Activated CD4-positive, alpha-beta T cell treated with anti-CD3 and anti-CD28 coated beads, Interleukin-10, Interleukin-2, amounts not matched to agents 100 ng/mL and 50 ng/mL, durations not matched to agents 16 hours and 8 hours (primary cell): ENCODE measurements at places on chromosomes 7 and 10.
A peak's percentile ranks its signal among the peaks of the same experiment; 100 is the strongest.

- peak; percentile 17 for DNase-seq
Observed at GRCh38 chr10:470339-471003, 219.0 kb downstream of the DIP2C start.

DNA sequence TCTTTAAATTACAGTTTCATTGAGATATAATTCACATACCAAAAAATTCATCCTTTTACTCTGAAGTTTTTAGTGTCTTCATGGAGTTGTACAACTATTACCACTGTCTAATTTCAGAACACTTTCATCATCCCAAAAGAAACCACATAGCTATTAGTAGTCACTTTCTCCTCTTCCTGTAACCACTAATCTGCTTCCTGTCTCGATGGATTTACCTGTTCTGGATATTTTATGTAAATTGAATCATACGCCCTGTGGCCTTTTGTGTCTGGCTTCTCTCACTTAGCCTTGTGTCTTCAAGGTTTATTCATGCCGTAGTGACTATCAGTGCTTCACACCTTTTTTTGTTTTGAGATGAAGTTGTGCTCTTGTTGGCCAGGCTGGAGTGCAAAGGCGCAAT lies 135.5 kb downstream of the DOCK1 start:
- no peak for DNase-seq

DNA sequence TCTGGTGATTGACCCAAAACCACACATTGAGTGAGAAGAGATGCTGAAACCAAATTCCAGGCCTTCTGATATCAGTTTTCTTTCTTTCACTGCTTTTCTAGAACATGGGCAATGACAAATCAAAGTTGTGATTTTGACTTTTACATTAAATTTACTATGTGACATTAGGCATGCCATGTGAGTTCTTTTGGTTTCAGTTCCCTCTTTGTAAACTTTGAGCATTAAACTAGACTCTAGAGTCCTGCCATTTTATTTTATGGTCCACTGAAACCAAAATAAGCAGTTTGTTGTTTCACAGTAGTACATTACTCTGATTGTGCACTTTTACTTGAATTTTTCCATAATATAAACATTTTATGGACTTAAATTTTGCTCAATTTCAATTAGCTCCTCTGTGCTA lies 381.1 kb upstream of the SEMA3D start:
- no peak for DNase-seq

DNA sequence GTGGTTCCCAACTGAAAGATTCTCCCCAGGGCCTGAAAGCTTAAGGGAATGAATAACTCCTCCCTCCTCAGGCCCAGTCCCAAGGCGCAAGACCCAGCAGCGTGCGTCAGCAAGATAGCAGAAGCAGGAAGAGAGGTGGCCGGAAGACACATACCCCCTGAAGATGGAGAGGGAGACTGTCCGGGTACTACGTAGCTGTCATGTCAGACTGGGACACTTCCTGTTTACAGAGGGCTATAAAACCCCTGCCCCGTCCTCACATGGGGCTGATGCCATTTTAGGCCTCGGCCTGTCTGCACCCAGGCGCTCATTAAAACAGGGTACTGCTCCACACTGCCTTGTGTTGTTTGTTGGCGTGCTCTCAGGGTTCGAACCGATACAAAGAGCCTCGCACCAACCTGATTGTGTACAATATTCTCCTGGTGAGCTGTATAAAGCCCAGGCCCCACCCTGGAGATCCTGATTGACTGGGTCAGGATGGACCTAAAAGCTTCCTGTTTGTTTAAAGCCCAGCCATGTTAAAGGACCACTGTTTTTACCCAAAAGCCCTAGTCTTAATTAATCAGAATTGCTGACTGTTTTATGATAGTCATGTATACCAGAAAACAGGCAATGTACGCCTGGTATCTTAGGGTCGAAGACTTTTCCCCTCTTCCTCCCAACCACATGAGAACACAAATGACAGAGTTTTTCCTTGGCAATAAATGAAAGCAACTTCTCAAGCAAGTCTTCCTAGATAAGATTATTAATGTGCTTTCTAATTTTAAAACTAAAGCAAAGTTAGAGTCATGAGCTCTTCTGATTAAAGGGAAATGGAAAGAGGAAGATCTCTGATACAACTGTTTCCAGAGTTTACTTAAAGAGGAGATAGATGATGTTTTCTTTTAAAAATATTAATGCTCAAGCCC lies 251.5 kb downstream of the DOCK4 start:
- no peak for DNase-seq

GRCh38 chr10:104109908-104110662 lies 11.9 kb upstream of the SFR1 start:
- DNase-seq, result peak; percentile 32

- DNase-seq, result no peak
Observed at GRCh38 chr7:86598721-86599120, 45.0 kb upstream of the GRM3 start.

- no peak for DNase-seq
Observed at GRCh38 chr7:5702876-5703571, 78.4 kb downstream of the RNF216 start.

- DNase-seq, result peak; percentile 47
Observed at GRCh38 chr10:128268015-128268722, 141.9 kb upstream of the MKI67 start.

GRCh38 chr7:2795906-2796305 lies 48.2 kb downstream of the GNA12 start:
- DNase-seq, result no peak

- peak; percentile 17 for DNase-seq
Observed at GRCh38 chr7:69696054-69696591, 97.8 kb downstream of the AUTS2 start.

DNA sequence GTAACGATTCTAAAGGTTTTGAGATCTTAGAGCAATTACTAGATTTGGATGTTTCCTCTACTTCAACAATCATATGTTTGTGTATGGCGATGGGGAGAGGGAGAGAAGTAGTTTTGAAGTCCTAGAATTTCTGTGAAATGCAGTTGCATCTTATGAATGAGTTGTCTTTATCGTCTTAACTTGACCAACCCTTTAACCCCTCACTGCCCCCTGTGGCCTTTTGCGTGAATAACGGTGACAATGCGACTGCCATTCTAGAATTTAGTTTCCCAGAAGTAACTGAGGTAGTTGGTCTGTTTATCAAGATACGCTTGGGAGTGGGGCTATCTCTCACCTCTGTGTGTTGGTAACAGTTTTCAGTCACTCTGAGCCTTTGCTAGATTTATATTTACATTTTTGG lies 204.6 kb downstream of the HDAC9 start:
- DNase-seq, result peak; percentile 10

DNA sequence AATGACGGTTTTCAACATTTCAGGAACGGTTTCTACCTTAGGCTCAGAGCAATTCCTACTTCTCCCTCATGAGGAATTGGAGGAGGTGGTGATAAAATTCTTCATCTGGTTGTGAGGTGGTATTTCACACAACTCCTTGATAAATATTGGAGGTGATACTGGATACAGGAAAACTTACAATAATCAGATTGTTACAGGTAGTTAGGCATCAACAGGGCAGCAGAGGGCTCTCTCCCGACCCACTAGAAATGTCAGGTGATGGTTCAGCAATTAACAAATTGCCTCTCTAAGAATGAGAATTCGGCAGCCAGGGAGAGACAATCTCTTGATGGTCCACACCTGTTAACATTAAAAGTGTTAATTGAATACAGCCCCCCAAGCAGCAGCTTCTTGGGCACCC lies 22.6 kb downstream of the ZNF786 start:
- no peak for DNase-seq

DNA sequence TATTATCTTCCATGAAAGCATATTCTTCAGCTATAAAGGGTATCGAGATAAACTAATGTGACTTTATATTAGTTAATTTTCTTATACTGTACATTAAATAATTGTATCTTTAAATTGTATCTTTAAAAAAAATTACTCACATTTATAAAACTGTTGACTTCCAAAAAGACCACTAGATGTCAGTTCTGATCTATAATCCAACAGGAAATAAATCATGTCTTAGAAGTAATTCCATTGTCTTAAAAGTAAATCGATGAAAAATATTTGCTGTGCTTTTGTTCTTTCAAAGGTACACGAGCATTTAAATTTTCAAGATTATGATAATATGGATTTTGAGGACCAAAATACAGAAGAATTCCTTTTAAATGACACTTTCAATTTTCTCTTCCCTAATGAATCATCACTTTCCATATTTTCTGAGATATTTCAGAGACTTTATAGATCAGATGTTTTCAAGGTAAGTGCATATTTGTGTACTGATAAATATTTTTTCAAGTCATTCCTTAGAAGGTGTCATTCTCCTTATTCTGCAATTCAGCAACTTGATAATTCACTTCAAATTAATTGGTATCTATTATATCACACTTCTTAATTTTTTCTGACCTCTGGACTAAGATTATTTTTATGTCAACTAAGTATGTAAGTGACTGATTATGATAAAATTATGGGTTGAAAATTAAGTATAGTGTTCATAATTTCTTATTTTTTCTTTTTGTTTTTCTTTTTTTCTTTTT lies 138.5 kb downstream of the CPED1 start:
- no peak for DNase-seq

DNA sequence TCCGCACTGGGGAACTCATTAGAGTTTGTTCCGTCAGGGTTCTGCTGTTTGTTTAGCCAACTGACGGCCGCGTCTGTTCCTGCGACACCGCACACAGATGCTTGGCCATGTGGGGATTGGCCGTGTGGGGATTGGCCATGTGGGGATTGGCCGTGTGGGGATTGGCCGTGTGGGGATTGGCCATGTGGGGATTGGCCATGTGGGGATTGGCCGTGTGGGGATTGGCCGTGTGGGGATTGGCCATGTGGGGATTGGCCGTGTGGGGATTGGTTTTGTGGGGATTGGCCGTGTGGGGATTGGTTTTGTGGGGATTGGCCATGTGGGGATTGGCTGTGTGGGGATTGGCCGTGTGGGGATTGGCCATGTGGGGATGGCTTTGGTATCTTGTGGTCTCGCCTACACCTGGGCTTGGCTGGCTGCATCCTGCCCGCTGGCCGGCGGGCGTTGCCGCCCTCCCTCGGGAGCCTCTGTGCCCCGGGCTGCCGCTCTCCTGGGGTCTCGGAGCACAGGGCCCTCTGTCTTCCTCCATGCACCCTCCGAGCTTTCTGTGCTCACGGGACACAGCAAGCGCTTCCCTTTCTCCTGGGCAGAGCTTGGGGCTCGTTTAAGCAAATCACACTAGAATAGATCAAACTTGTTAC lies 62.5 kb downstream of the NKX6-2 start:
- DNase-seq, result no peak

DNA sequence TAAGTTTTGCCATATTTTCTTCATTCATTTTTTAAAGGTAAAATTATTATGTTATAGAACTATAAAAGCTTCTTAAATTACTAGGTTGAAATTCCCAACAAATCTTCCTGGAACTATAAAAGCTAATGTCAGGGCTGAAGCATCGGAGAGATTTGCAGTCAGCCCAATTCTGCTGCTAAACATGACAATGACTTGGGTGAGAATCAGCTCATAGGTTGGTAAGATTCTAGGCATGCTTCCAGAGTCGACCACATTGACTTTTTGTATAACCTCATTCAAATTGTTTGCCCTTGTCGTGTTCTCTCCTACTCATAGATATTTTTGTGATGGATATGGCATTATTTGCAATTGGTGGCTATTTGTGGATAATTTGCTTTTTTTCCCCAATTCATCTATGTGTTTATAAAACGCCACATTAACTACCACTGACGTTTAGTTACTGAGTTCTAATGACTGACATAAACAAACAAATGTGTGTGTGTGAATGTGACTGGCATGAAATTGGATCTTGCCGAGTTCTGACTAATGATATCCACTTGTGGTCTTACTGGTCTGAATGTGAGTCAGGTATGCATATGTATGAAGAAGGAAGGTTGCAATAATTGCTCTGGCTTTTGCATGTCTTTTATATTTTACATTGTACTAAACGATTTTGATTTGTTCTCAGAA lies 579.8 kb downstream of the PARD3 start:
- no peak for DNase-seq

GRCh38 chr7:12291870-12292269 lies 80.8 kb downstream of the TMEM106B start:
- DNase-seq, result peak; percentile 9

- no peak for DNase-seq
Observed at GRCh38 chr7:73723813-73724212, 4.3 kb upstream of the STX1A start.

DNA sequence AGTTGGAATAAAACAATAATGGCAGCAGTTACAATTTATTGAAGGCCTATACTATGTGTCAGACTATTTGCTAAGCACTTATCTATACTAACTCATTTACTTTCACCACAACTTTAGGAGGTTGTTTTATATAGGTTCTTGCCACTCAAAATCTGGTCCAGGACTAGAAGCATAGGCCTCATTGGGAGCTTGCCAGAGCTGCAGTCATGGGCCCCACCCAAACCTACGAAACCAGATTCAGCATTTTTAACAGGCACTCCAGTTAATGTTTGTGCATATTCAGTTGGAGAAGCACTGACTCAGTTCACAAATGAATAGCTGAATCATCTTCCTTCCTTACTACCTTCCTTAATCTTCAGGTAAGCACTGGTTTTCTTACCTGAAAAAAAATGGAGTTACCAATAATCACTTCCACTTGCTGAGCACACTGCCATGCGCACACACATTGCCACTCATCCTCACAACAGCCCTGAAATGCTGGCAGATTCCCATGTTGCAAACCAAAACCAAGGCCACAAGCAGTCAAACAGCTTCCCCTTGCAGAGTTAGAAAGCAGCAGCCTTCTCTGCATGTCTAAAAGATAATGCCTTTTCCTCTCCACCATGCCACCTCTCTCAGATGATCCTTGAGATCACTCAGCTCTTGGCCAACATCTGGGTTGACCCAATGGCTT lies 122.4 kb downstream of the SLC16A9 start:
- no peak for DNase-seq

DNA sequence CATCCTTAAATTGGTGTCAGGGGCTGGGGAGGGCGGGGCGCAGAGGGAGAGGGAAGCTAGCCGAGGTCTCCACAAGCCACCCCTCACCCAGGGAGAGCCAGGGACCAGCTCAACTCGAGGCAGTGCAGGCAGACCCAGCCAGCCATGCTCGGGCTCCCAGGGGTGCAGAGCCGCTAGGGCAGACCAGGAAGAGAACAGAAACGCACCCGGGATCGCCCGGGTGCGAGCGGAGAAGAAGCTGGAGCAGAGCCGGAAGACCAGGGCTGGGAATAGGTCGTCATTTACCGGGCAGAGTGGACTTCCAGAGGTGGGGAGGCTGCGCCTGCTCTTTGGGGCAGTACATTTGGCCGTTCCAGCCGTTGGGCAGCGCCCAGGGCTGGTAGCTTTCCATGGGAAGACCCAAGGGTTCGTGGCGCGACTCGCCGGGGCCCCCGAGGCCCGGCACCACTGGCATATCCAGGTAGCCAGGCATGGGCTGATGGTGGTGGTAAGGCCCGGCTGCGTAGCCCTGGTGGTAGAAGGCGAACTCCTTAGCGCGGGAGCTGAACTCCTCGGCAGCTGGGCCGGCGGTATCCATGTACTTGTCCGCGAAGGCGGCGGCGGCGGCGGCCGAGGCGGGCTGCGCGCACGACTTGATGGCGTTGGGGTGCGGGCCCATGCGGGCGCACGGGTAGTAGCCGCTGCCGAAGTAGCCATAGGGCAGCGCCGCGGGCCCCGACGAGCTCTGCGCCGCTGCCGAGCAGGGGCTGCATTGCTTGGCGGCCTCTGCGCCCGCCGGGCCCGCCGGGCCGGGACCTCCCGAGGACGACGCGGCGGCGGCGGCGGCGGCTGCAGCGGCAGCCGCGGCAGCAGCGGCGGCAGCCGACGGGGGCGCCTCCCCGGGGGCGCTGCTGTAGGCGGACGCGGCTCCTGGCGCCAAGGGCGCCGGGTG lies 755 bp downstream of the HOXA13 start:
- DNase-seq, result no peak
